ENCODE measurements at places on chromosomes 1 and 21.

DNA sequence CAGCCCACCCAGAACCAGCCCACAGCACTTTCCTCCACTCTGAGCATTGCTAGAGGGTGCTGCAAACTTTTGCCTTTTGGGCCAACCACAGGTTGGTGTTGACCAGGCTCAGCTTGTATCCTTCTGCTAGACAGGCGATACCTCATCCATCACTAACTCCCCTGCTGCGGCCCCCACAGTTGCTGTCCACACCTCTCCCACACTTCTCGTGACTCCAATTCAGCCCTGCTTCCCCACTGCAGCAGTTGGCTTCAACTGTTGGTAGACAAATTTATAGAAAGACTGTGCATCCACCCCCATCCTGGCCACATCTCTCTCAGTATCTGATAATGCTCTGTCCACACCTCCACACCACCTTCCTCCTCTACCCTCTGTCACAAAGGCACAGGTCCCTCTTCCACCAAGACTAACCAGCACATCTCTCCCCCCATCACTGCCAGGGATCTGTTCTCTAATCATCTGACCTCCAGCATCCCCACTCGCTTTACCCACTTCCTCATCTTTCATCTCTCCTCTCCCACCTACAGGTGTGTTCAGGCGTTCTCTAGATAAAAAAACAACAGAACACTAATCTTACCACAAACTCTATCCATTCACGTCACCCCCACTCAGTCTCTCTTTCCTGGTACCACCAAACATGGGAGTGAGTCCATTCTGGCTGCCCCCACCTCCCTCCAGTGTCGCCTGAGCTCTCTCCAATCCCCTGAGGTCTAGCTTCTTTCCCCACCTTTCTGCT is 15.8 kb upstream of the SLC25A44 start:
- no peak for DNase-seq

DNA sequence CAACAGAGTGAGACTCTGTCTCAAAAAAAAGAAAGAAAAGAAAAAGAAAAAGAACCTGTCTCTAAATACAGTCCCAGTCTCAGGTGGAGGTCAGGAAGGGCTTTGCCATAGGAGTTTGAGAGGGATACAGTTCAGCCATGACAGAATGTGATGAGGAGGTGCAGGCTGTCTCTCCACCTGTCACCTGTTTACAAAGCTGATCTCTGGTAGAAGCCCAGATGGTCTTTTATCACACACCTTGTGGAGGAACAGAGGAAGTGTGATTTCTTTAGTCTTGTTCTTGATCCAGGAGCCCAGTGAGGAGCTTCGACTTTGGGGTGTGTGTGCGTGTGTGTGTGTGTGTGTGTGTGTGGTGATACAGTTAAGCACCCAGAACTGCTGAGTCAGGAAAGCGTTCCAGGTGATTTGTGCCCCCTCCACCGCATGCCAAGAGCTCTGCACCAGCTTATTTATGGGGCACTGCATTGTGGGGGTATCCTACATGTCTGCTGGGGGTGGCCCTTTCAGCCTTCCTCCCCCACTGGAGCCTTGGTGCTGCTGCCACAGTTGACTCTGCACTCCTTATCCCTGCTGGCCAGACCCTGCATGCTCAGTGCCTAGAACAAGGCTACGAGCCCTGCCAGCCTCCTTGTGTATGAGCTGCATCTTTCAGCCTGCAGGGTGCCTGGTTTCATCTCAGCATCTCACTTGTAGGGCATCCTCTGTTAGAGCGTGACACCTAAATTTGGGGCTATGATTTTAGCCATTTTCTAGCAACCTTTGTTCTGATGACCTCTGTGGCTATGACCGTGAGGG is 19.3 kb downstream of the DOP1B start:
- no peak for DNase-seq

GRCh38 chr1:156794506-156795373 is 21.9 kb downstream of the SH2D2A start:
- no peak for DNase-seq

GRCh38 chr21:45050345-45050796 is 24.0 kb upstream of the ADARB1 start:
- peak; percentile 91 for DNase-seq

DNA sequence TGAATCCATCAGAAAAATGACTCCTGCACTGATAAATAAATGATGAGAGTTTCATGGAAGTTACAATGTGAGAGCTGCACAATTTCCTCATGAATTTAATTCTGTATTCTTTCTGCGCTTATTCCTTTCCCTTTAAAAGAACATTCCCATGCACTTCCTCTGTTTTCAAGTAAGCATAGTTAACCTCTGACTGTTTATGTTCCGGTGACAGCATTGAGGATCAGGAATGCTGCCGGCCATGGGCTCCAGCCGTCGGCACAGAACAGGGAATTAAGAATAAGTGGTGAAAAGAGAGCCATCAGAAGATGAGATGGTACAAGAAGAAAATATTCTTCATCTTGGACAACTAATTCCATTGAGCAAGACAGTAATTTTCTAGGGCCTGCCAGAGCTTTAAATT is 65.3 kb downstream of the SUSD4 start:
- DNase-seq, result no peak

- no peak for DNase-seq
Observed at GRCh38 chr21:39386194-39386593, 37.3 kb upstream of the HMGN1 start.

GRCh38 chr1:231070758-231071444 is 30.8 kb upstream of the FAM89A start:
- DNase-seq, result no peak

GRCh38 chr1:111191496-111191895 is 8.9 kb downstream of the DENND2D start:
- DNase-seq, result no peak

All from aorta (tissue), 5 donors.